CD4-positive, alpha-beta T cell treated with Interleukin-6 at 100 ng/mL for 8 hours (primary cell): ENCODE measurements at places on chromosomes 12 and 14.

GRCh38 chr14:79265366-79265946 is 945.8 kb downstream of the DIO2 start:
- DNase-seq: no peak

DNA sequence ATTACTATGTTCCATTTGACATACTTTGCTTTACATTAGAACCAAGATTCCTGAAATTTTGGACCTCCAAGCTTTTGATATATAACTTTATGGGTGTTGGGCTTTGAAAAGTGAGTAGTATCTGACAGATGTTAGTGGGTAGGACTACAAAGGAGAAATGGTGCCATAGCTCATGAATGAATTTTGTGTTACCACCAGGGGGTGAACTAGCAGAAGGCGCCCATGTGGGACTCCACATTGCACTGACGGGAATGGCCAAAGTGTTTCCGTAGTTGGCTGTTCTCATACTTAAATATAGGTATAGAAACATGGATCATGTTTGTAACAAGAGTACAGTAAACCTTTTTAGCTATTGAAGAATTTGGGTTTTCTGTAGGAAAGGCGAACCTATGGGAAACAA is 337.5 kb downstream of the FLRT2 start:
- no peak for DNase-seq

DNA sequence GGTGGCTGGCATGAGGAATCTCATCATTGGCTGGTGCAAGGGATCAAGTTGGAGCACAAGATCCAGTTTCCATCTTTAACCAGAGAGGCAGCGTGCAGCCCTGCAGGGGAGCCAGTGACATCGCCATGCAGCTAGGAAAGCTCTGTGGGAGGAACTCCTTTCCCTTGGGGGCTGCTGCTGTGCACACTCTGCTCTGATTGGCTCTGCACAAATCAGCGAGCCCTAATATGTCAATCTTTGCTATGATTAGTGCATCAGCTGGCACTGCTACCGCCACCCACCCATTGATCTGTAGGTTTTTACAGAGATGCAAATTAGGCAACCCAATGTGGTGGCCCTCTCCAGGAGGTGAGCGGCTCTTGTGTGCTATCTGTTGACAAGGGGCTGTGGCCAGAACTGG is 262.6 kb downstream of the PCNX1 start:
- DNase-seq: no peak

DNA sequence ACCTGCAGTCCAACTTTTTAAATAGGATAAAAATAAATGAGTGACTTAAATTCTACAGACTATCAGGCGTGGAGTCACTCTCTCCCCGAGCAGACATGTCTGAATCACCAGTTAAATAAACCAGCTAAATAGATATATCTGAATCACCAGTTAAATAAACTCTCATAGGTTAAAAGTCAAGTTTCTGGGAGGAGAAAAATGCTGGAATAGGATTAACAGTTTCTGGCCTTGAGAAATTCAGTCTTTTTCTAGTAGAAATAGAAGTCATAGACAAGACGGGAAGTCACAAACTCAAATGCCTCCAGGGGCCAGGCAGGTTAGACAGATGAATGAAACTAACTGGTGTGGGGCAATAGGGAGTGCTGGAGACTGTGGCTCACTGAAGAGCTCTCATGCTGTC is 258.6 kb upstream of the TMEM132C start:
- DNase-seq: no peak

DNA sequence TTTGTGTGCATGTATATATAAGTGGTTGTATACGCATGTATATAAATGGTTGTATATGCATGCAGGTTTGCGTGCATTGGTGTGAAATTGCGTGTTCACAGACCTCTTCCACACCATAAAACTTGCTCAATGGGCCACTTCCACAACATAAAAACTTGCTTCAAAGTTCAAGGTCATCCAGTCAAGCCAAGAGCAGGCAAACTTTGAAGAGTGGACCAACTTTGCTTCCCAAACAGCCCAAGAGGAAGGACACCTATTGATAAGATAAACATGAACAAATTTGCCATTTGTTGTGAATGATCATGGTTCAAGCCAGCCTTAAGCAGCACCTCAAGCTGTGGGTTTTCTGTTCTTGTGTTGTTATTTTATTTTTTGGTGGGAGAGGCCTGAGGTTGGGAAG is 25.2 kb upstream of the PPP1CC start:
- no peak for DNase-seq
